Activated naive CD4-positive, alpha-beta T cell treated with anti-CD3 and anti-CD28 coated beads, Interleukin-2, amount 10 ng/mL, durations not matched to agents 7 days and 5 days (primary cell): ENCODE measurements at places on chromosomes 13 and 19.

DNA sequence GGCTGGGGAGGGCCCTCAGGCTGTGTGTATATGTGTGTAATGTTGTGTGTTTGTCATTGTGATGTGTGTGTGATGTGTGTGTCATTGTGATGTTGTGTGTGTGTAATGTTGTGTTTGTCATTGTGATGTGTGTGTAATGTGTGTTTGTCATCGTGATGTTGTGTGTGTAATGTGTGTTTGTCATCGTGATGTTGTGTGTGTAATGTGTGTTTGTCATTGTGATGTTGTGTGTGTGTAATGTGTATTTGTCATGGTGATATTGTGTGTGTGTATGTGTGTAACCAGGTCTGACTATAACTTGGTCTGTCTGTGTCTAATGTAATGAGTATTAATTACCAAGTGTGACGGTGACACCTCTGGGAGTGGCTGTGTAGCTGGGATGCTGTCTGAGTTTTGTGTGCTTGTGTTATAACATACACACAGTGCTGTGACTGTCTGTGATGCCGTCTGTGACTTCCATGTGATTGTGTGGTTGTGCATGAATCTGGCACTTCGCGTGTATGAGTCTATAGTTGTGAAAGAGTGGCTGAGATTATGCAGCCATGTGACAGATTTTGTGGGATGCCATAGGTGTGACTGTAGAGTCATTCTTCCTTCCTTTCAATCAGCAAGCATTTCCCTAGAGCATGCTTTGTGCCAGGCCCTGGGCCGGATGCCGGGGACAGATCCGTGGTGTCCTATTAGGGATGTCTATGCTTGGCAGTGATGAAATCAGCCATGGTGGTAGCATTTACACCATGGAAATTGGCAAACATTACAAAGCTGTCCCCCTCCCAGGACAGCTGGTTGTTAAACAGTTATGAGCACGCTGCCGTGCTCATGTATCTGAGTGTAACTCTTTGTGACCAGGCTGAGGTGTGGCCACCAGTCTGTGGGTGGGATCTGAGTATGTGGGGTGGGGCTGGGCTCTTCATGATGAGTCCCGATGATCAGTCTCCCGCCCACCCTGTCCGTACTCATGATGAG is 6.4 kb downstream of the TNFSF14 start:
- DNase-seq, result no peak

DNA sequence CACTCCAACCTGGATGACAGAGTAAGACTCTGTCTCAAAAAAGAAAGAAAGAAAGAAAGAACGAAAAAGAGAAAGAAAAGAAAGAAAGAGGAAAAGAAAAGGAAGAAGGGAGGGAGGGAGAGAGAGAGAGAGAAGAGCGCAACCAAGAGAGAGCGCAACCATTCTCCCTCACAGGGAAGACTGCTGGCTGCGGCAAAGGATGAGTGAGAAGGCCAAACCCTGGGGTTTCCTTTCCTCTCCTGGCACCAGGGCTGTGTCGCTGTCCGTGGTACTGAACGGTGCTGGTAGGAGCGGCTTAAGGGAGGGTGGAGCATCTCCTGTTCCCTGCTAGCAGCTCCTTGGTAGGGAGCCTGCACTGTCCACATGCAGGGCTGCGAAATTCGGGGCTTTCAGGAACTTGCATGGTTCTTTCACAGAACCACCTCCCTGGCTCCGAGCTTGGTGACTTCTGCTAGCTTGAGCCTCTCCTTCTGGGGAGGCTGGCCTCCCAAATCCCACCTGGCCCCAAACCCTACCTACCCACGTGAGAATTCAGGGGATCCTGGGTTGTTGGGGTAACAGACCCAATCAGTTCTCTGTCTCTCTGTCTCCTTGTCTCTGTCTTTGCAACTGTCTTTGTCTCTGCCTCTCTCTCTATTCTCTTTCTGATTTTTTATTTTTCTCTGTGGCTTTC is 51.1 kb upstream of the ZNRF4 start:
- DNase-seq, result peak; percentile 83

- DNase-seq, result no peak
Observed at GRCh38 chr13:24719139-24719538, 38.9 kb downstream of the ATP12A start.

DNA sequence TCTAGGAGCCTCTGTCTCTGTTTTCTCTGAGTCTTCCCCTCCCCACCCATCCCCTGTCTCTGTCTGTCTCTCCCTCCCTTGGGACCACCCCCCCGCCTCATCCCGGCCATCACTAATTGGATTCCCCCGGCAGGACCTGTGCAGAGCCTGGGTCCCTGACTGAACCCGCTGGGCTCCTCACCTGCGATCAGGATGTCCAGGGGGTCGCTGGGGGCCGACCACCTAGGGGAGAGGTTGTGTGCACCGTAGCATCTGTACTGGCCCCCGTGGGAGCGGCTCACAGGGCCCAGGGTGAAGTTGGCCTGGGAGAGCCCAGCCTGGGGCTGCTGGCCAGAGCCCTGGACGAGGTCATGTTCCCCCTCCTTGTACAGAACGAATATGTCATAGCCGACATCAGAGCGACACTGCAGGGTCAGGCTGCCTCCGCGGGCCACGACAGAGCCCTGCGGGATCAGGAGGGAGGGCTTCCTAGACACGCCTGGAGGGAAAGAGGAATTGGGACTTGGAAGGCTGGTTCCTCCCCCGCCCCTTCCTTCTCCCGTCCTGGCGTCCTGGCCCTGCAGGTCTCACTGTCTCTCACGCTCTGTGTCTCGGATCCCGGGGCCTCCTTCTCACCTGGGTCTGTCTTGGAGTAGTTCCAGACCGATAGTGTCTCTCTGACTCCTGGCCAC is 1.8 kb downstream of the LILRB5 start:
- DNase-seq, result no peak

GRCh38 chr19:29840066-29840950 is 28.5 kb downstream of the CCNE1 start:
- DNase-seq, result no peak

DNA sequence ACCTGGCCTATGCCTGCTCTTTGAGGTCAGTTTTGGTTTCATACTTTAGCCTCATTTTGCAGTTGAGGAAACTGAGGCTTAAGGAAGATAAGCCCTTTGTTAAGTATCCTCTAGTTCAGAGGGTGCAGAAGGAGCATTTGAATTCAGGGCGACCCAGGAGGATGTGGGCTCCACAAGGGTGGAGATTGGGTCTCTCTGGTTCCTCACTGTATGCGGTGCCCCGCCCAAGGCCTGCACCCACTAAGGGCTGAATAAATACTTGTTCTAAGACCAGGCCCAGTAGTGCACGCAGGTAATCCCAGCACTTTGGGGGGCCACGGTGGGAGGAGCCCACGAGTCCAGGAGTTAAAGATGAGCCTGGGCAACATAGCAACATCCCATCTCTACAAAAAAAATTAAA is 768 bp upstream of the SLC44A2 start:
- DNase-seq, result peak; percentile 62

DNA sequence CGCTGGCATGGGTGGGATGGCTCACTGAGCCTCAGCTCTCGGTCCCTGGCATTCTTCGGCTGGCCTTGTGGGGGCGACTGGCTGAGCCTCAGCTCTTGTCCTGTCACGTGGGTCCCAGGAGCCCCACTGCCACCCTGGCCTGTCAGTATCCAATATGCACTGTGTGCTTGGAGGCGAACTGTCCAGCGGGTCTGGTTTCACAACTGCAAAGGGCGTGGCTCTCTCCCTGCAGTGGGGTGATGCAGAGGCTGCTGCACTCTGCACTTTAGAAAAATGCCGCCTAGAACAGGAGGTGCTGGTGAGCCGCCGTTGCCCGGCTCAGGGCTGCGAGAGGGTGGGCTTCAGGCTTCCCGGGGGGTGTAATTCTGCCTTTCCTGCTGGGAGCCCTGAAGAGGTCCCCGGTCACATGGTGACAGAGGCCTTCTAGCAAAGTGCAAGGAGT is 17.0 kb upstream of the TMEM255B start:
- DNase-seq, result peak; percentile 34

DNA sequence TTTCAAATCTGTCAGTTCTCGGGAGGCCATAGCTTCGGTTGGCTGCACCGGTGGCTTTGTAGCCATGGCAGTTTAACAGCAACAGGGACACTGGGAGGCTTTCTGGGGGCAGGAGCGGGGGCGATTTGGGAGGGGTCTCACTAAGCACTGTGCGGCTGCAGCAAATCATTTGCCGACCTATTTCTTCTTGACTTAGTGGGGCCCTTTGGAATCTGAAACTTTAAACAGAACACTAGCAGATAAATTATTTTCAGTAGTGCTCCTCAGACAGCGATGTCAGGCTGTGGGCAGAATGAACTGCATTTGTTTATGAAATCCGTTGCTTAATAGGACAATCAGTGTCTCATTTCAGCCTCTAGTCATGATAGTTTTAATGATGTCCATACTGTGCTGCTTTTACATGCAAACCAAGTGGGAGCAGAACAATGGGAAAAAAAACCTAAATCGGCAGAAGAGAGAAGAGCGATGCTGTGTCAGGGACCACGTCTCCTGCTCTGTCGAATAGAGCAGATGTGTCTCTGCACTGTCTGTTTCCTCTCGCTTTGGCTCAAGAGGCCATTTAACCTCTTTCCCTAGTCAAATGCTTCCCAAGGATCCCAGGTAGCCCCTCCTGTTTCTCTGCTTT is 211.9 kb downstream of the OLFM4 start:
- no peak for DNase-seq

DNA sequence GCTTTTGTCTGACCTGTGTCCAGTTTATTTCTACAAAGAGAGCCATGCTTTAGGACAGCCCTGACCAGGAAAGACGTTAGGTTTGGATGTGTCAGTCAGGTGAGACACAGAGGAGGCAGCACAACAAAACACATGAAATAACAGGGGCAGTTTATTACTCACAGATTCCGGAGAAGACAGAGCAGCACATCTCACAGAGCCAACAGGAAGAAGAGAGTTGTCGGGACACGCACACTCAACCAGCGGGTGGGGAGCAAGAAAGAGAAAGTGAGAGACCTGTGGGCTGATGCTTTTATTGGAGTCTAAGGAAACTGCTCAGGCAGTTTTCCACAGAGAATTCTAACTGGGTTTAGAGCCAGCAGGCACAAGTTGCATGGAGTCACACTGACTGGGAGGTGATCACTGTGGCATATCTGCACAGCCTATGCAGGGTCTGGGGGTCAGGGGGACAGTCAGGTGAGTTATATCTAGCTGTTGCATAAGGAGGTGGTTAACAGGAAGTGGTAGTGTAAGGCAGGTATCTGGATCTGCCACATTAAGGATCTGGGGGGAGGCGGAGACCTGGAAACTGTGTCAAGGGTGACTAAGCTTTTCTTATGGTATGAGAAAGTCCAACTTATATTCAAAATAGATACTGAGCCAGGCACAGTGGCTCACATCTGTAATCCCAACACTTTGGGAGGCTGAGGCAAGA is 24.1 kb upstream of the CEACAM20 start:
- no peak for DNase-seq

DNA sequence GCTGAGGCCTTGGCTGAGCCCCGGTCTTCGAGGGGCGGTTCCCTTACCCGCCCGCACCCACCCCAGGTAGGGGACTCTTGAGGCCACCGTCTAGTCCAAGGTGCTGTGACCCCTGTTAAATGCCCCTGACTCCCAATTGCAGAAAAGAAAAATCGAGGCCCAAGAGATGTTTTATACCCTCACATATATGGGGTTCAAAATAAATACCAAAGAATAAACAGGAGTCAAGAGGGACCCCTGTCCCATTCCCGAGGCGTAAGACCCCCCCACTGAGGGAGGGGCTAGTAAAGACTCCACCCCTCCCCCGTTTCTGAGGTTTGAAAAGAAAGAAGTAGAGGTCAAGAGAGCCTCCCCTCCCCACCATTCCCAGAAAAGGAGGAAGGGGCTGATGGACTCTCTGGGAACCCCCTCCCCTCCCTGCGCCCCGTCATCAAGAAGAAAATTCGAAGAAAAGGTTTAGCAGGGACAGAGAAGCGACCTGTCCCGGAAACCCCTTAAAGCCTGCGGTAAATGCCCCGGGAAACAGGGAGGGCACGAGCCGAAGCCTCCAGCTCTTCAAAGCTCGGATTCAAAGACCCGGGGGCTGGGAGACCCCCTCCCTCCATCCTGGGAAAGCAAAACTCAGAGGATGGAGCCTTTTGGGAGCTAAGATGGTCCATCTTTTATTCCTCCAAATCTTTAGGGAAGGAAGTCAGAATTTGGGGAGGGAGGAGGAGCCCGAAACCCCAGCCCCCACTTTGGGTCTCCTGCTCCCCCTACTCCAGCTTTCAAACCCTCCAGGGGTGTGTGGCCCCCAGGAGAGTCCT is 755 bp upstream of the RAB3A start:
- peak; percentile 65 for DNase-seq

DNA sequence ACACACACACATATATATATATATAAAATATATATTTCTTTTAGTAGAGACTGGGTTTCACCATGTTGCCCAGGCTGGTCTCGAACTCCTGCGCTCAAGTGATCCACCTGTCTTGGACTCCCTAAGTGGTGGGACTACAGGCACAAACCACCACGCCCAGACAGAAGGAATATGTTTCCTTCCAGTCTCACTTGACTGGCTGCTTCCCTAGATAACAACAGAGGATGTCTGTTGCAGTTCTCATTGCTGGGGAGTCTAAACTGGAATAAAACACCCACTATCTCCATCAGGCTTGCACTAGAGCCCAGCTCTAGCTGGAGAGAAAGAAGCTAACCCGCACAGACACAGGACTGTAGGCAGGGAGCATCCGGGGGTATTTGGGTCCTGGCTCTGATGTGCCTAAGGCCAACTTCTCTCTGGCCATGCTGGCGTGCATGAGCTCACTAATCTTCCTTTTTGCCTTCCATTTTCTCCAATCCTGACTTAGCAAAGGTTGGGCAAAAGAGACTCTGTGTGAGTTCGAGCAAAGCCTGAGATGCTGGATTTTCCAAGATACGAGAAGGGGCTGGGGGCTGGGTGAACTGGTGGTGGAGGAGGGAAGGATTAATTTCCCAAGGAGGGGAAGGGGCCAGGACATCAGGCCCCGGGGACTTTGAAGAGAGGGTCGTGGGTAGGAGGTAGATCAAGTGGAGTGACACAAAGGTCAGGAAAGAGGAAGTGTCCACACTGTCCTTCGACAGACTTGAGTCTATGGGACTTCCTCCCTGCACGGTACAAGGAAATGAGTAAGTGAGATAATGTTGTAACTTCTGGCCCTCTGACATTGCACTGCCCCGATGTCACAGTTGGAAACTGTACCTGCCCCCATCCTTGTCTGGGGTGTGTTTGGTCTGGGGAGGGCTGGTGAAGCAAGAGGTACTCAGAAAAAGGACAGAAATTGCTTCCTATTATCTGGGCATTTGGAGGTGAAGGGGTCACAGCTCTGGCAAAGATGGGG is 22.5 kb upstream of the ALOX5AP start:
- no peak for DNase-seq
